ENCODE measurements at places on chromosomes 5 and 9. TPM values are rescaled to one million over a fixed set of nuclear protein-coding genes. Genes with fewer than 3 reads are reported as not detected.

Gene ACTBL2
- not detected for total RNA-seq

Gene OR1Q1
- not detected for total RNA-seq

Gene FUT7
- total RNA-seq, result not detected

Gene ICE1
- 39.7 TPM for total RNA-seq
